ENCODE measurements at places on chromosomes 3 and 15.
A peak's percentile ranks its signal among the peaks of the same experiment; 100 is the strongest.

DNA sequence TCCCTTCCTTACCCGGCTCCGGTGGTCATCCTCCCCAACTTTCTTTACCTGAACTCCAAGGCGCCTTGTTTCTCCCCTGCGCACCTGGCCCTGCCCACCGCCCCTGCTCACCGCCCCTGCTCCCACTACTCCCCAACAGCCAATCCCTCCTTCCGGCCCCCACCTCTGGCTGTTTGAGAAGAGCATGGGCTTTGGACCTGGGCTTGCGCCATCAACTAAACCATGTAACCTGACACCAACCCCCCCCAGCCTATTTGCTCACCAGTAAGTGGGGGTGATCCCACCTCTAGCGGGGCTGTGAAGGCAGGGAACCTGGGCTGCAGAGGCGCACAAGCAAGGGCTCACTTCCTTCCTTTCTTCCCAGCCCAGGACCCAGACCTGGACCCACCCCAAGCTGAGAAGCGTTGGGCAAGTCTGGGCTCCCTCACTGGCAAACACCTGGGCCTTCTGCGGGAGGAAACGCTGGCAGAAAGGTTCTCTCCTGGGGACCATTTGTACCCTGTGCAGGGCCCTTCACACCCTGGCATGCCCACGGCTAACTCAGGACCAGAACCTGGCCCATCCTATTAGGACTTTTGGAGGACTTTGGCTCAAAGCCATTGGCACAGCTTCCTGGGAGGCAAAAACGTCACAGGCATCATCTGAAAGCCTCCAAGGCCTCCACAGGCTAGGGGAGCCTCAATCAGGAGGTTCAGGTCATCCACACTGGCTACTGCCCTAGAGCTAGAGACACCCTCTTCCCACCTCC, at the start of gene PLXNB1:
PLXNB1 (minus strand) TSS at position 127 of the 748 bp plus-strand sequence. CDS start 5,475 bp downstream, outside the sequence.
- peak; percentile 14 for DNase-seq

GRCh38 chr15:98968576-98968975, 39.0 kb downstream of the PGPEP1L start:
- DNase-seq: no peak

DNA sequence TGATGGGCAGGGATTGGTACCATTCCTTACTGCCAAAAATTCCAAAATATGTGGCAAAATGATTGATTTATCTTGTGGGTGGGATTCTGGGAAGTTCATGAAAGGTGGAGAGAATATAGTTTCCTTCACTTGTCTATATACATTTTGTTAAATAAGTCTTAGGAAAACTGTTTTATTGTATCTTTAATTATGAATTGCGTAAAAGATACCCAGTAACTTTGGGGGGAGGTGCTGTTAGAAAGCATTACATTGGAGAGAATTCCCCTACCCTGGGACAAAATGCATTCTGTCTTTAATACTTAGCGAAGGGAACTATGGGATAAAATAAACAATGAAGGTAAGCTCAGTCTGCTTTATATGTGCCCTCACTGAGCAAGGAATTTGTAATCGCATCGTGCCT, 4.6 kb downstream of the SETD5 start:
- no peak for DNase-seq

GRCh38 chr3:177992993-177993970, 543.0 kb upstream of the KCNMB2 start:
- DNase-seq: no peak

DNA sequence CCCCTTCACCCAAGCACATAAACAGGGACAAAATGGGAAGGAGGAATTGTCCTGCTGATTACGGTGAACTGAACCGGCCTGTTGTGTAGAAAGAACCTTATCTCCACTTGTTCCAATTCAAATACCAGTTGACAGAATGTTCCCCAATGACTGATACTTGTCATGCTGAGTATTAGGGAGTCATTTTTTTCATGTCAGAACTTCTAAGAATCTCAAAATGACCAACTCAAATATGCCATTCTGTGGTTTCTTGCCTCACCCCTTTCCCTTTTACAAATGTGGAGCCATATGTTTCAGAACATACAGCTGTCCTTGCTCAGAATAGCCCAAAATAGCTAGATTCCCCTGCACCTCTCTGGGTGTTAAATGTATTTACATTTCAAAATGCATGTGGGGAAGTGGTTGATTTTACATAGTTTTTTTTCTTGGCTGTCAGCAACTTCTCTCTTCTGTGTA, 405.9 kb upstream of the TBL1XR1 start:
- DNase-seq: peak; percentile 34

DNA sequence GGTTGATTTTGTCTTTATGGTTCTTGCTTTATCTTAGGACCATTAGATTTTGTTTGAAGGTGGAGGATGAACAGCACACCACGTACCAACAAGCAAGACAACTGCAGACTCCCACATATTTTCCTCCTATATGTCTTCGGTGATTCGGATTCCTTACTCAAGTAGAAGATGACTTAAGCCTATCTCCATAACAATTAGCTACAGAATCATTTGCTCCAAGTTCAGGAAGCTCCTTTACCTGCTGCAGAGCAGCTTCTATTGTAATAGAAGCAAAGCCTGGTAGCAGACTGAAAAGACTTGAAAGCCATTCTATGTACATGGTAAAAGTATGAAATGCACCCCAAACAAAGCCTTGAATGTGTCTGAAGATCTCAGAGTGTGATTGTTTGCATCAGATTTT, 229.0 kb downstream of the SOX2 start:
- DNase-seq: no peak

DNA sequence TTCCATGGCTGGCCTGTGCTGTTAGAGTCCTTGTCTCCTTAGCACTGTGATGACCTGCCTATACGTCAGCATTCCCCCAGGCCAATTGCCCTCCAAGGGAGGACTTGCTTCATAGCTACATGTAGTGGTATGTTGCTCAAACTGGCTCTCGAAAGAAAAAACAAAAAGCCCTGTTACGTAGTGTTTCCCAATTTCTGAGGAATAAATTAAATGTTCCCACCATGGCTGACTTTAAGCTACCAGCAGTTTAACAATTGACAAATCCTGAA, 54.6 kb downstream of the WNT7A start:
- no peak for DNase-seq

GRCh38 chr3:110615454-110615853, 456.2 kb upstream of the NECTIN3 start:
- no peak for DNase-seq

DNA sequence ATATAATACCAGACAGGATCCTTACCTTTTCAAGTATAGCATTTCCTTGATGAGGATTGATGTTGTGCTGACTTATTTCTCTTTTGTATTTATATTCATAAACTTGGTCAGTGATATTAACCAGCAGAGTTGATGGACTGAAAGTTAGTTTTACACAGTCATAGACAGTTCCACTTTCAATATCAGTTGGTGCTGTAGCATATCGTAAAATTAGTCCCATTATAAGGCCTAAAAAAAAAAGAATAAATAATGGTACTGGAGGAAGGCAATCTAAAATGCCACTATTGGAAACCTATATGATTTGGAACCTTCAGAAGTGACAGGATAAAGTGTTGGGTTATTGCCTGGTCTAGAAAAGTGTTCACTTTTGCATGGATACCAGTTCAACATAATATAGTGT, 16.3 kb downstream of the SLC9A9 start:
- DNase-seq: no peak

DNA sequence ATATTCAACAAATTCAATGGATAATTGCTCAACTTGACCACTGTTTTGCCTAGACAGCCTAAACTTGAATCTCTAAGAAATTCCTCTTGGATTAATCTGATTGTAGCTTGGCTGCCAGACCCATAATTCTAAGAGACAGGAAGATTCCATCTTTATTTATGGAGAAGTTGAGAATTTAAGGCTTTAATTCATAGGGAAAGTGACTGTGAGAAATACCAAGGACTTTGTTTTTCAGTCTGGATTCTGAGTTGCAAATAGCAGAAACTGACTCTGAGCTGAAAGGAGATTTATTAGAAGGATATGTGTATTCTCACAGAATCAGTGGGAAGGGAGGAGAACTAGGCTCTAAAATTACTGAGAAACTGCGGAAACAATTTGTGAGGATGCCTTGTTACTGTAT, 195.7 kb downstream of the OXSM start:
- DNase-seq: no peak

GRCh38 chr3:60355825-60356224, 895.4 kb downstream of the FHIT start:
- DNase-seq: no peak

DNA sequence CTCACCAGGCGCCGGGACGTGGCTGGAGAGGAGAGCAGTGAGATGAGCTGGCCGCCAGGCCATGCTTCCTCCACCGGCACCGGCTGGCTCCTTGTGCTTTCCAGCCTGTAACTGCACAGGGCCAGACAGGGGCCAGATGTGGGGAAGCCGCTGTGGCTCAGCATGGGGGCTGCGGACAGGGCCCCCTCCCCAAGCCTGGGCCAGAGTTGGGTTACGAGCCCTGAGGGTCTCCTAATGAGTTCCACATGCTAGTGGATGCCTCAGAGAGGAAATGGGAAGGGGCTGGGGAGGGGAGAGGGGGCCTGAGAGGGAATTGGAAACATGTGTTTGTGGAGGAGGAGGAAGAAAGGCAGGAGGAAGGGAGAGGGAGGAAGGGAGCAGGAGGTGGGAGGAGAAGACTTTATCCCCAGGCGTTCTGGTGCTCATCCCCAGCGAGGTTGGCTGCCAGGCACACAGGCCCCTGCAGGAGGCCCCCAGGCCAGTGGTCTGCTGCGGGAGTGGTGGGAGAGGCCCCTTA, 11.7 kb upstream of the DUSP7 start:
- DNase-seq: no peak

- DNase-seq: no peak
Measured at GRCh38 chr3:39712413-39713048, 96.9 kb upstream of the MYRIP start.

- no peak for DNase-seq
Measured at GRCh38 chr3:87025661-87026645, 35.0 kb upstream of the VGLL3 start.

DNA sequence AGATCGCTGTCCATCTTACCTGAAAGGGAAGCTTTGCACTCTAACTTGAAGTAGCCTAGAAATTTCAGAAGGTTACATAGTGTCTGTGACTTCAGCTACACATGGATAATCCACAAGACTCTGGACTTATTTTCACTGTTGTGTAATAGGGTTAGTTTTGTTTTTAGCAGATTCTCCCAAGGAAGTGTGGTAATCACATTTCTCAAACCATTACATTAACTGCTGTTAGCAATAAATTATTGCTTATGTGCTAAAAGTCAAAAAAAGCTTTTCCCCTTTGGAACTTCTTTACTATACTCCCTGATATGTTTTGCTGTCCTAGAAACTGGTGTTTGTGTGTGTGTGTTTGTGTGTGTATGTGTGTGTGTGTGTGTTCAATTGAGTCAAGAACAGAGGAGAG, 351.8 kb upstream of the TPRG1 start:
- DNase-seq: no peak

- no peak for DNase-seq
Measured at GRCh38 chr15:71547011-71547410, 263.3 kb upstream of the NR2E3 start.

DNA sequence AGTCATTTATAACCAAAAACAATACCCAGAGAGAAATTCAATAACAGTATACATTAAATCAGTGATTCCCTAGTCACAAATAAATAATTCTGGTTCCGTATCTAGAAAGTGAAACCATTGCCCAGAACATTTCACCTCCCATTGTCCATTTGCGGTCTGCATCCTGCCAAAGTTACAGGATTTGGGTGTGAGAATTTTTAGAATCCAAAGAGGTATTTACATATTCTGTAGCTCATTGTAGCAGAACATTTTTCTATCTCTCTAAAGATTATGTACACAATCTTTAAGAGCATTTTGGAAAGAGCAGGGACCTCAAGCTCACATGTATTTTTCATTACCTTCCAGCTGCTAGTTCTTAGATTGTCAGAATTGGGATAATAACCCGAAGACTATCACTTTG, 261.6 kb downstream of the CHL1 start:
- DNase-seq: no peak

GRCh38 chr15:24858737-24859601, 95.8 kb upstream of the SNRPN start:
- peak; percentile 53 for DNase-seq

DNA sequence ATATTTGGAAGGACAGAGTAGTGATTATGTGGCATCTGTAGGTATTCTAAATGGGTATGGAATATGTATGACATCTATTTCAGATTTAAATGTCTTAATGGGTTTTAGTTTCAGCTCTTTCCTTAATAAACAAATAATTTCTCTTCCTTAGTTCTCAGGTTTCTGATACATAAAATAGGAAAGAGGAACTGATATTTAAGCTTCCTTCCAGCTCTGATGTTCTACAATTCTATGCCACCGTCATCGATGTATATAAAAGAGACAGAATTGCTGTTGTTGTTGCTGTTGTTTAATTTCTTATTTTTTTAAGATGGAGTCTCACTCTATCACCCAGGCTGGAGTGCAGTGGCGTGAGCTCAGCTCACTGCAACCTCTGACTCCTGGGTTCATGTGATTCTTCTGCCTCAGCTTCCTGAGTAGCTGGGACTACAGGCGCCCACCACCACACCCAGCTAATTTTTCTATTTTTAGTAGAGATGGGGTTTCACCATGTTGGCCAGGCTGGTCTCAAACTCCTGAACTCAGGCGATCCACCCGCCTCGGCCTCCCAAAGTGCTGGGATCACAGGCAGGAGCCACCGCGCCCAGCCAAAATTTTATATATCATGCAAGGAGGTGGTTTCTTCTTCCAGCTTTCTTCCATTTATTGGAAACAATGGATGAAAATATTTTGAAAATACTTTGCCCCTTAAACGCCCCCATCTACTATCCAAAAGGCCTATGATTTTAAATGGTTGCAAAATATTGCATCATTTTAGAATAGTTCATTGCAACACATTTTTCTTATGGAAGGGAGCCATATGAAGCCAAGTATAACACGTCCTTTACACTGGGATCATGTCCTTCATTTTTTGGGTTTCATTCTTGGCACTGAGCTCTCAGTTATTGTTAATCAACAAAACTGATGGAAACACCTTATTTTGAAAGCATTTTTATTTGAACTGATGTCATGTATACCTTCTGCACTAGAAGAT, 13.9 kb upstream of the C15orf61 start:
- DNase-seq: no peak

DNA sequence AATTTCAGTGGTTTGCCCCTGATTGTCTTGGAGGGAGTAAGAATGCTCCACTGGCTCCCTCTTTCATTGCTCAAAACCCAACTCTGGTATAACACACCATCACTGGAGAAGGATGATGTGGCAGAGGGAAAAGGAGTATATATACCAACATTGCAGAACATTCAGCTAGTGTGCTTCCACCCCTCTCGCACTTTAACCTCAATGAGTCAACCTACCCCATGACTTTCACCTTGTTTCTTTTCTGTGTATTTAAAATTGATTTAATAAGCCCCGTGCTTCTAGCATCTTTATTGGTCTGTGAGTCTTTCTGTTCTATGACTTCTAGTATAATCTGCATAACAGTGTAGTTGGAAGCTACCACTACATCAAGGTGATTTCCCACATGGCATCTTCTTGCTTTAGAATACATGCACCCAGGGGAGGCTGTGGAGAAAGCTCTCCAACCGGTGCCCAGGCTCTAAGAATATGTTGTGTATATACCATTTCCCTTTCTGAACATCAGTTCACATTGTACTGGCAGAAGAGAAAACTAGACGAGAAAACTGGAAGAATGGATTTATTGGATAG, 595.1 kb upstream of the TGFBR2 start:
- no peak for DNase-seq

Data from endothelial cell of umbilical vein (primary cell).